ENCODE measurements at places on chromosomes 2 and 18.
A peak's percentile ranks its signal among the peaks of the same experiment; 100 is the strongest.

- no peak for DNase-seq
Observed at GRCh38 chr2:207504513-207505170, 25.1 kb upstream of the CREB1 start.

- DNase-seq: no peak
Observed at GRCh38 chr2:183232161-183232865, 108.1 kb downstream of the NUP35 start.

DNA sequence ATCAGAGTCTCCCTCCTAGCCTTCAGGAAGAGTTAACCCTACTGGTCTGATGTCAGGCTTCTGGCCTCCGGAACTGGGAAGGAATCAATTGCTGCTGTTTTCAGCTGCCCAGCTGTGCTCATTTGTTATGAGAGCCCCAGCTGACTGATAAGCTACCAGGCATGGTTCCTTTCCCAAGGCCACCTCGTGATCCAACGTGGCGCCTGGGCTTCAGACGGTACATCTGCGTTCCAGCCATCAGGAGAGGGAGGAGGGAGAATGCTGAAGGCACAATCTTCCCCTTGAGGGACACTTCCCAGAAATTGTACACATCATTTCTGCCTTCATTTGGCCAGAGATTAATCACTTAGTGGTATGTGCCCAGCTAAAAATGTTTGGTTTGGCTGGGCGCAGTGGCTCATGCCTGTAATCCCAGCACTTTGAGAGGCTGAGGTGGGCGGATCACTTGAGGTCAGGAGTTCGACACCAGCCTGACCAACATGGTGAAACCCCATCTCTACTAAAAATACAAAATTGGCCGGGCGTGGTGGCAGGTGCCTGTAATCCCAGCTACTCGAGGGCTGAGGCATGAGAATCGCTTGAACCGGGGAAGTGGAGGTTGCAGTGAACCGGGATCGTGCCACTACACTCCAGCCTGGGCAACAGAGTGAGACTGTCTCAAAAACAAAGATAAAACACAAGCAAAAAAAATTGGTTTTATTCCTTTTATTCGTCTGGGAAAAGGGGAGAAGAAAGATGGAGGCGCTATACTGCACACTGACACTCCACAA lies 10.5 kb upstream of the ARMC9 start:
- no peak for DNase-seq

- no peak for DNase-seq
Observed at GRCh38 chr2:176018708-176019107, 16.6 kb upstream of the LNPK start.

DNA sequence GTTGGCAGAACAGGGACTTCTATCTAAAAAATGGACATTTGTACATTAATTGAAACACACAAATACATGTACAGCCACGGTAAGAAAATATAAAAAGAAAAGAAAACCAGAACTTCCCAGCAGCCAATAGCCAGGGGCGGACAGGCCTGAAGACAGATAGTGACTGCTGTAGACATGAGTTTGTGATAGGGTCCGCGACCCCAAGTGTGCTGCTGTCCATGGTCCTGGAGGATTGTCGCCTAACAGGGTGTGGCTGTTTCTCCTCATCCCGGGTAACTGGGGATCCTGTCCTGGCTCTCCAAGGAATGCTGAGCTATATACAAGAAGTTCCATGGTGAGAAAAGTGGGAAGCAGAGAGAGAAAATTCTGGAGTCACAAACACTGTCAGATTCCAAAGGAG lies 266.5 kb upstream of the SALL3 start:
- no peak for DNase-seq

GRCh38 chr2:187526792-187527191 lies 27.4 kb downstream of the TFPI start:
- DNase-seq: no peak

GRCh38 chr2:115574667-115575066 lies 1132.2 kb downstream of the DPP10 start:
- no peak for DNase-seq

GRCh38 chr2:170462433-170463205 lies 252.5 kb upstream of the SP5 start:
- DNase-seq: no peak

DNA sequence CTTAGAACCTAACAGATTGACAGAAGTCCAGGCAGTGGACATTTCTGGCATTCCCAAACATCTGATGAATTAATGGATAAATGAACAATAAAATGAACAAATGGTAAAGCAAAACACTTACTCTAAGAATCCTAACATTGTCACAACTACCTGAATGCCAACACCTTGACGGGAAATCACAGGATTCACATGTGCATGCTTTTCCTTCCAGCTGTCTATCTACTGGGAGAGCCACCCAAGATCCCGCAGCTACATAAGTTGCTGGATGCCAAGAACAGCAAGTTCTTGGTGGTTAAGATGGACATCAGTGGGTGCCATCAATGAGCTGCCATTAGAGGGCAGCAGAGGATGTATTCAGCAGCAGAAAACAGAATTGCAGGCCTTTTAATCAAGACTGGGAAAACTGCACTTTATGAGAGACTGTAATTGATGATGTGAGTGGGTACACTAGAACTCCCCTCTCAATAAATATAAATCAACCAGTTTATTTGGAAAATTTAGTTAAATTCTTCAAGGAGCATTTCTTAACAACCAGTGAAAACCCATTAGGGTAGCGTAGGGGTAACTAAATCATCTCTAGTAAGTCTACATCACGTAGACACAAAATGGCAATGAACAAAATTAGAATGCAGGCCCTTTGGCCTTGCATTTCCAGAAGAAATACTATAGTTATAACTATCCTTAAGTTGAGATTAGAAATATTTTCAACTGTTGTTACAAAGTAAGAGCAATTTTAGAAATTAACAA lies 45.6 kb downstream of the SESTD1 start:
- DNase-seq: peak; percentile 22

GRCh38 chr2:67945940-67946339 lies 116.9 kb downstream of the C1D start:
- DNase-seq: no peak

DNA sequence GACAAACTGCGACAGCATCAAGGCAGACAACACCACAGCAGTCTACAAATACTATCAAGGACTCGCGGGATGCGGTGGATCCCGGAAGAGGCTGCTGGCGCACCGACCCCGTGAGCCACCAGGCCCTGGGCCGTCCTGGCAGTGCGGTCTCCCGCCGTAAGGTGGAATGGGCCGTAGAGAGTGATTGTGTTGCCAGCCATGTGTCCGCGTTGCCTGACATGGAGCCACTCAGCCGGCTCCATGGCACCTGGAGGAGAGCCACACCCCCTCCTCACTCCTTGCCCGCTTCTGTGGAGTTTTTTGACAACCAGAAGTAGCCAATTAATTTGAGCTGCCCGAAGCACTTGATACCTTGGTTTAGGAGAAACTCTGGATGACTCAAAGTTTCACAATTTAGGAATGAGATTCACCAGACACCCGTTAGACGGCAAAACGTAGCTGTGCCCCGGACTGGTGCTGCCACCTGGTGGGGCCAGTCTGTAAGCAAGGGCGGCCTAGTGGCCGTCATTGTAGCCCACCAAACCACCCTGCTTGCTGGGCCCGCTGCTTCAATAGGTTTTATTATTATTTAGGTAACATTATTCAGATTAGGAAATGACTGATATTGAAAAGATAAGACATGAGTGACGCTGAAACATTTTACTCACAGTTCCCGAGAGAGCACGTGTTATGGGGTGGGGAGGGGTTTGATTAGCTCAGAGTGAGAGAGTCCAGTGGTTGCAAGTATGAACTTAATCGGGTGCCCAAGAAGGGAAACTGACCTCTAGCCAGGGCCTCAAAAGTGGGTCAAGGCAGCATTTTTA lies 10.2 kb upstream of the IMP4 start:
- DNase-seq: peak; percentile 61

- DNase-seq: no peak
Observed at GRCh38 chr2:179373816-179374215, 109.2 kb upstream of the SESTD1 start.

DNA sequence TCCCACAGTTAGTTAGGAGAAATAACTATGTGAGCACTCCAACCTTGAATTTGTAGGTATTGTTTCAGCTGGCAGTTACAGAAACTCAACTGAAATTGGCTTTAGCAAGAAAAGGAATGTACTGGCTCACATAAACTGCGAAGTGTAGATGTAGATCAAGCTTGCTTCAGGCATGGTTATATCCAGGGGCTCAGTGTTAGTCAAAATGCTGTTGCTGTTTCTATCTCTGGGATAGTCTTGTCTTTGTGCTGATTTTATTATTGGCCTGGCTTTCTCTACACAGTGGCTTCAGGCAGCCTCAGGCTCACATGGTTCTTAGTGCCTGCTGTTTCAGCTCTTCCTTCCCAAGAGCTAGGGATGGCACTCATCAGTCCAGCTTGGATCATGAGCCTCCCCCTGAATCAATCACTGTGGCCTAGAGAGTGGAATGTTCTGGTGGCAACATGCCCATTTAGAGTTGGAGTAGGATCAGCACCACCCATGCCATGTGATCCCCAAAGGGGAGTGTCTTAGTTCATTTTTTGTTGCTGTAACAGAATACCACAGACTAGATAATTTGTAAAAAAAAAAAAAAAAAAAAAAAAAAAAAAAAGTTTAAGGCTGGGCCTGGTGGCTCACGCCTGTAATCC lies 69.1 kb upstream of the FOXI3 start:
- DNase-seq: no peak

DNA sequence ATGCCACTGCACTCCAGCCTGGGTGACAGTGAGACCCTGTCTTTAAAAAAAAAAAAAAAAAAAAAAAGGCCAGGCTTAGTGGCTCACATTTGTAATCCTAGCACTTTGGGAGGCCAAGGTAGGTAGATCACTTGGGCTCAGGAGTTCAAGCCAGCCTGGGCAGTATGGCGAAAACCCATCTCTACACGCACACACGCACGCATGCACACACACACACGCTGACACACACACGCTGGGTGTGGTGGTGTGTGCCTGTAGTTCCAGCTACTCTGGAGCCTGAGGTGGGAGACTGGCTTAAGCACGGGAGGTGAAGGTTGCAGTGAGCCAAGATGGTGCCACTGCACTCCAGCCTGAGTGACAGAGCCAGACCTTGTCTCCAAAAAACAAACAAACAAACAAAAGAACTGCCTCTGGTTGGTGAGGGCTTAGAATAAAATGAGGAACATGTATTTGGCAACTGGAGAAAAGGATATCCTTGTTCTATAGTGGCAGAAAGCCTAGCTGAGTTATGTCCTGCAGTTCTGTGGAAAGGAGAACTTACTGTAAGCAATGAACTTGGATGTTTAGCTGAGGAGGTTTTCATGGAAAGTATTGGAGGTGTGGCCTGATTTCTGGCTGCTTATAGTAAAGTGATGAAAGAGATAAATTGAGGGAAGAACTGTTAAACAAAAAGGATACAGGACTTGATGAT lies 34.0 kb downstream of the HAT1 start:
- no peak for DNase-seq

DNA sequence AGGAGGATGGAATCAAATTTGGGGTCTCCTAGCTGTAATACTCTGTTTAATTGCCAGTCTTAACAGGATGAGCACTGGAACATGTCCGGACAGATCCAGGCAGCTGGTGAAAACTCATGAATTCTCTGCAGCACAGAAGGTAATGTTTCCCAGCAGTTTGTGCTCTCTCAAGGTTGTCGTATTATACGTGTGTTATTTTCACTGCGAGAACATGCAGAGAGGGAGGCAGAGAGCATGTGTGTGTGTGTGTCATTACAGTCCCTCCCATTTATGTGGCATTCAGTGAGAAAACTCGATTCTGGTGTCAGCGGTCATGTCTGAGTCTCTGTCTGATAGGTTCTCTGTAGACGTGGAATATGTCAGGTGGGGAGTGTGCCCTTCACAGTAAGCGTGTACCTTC lies 150.2 kb upstream of the POU3F3 start:
- DNase-seq: no peak

GRCh38 chr2:189654641-189655040 lies 6.6 kb upstream of the ASNSD1 start:
- no peak for DNase-seq

DNA sequence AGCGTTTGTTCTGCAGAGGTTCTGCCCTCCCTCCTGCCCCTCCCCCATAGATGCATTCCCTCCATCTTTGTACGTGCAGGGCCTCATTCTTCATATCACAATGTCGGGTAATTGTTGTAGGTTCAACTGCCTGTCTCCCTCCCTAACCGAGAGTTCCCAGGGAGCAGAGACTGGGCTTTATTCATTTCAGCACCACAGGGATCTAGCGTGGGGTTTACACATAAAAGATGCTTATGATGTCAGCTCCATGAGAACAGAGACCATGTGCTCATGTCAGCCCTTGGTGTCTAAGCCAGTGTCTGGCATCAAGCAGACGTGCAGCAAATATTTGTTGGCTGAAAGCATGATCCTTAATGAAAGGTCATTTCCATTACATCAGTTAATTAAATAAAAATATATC lies 298.9 kb upstream of the TRIB2 start:
- no peak for DNase-seq

GRCh38 chr2:88967844-88968243 lies 276.4 kb downstream of the RPIA start:
- no peak for DNase-seq

GRCh38 chr2:221999166-221999565 lies 299.6 kb downstream of the PAX3 start:
- no peak for DNase-seq

GRCh38 chr18:26930630-26931029 lies 65.1 kb upstream of the AQP4 start:
- no peak for DNase-seq

DNA sequence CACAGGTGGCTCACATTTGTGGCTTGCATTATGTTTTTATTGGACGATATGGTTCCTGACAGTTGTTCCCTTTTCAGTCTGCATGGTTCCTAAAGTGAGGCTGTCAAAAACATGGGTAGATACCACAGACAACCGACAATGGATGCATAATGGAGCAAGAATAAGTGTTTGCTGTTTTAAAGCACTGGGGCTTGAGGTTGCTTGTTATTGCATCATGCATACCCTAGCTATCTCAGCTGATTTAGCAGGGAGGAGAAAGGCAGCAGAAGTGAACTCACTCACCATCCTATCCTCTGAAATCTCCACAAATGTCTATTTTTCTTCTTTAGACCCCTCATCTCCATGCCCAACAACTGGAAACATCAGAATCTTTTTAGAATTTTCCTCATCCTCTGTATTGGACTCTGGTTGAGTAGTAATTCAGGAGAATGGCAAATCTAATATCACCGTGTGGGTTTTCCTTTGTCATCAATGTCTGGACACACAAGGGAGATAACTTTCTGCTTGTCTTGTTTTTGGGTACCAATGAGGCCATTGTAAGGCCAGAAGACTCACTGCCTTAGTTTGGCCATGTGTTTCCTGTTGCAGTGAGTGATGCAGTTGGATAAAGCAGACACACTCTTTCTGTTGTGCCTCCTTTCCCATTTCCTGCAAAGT lies 46.7 kb downstream of the FBXO48 start:
- no peak for DNase-seq

DNA sequence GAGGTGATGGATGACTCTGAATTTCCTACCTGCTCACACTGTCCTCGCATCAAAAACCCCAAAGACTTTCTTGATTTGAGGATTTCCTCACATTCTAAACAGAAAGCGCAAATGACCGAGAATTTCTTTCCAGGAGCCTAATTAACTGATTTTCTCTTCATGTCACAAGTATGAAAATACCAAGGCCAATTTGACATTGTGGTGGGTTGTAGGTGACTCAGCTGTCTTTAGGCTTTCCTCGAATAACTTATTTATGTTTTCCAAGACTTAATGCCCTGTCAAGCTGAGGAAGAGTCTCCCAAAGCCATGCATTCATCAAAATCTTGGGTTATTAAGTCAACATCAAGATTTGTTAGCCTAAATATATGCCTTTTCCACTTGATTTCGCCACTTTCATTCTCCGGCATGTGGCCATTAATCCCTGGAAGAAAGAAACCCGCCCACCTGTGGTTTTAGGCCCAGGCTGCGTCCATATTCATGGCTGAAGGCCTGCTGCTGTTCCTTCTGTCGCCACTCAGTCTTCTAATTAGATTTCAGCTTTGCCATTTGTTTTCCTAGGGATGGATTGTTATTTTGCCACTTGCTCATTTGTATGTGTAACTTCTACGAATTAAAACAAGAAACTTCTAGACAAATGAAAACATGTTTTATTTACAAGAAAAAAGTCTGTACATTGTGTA lies 84.9 kb downstream of the ST6GAL2 start:
- DNase-seq: no peak

Data from activated CD4-positive, alpha-beta T cell treated with anti-CD3 and anti-CD28 coated beads for 4 hours (primary cell).